ENCODE measurements at places on chromosomes 4 and X. TPM values are rescaled to one million over a fixed set of nuclear protein-coding genes. Genes with fewer than 3 reads are reported as not detected.

The MAGEC2 gene
- total RNA-seq = not detected

The IL3RA gene
- total RNA-seq = 0.23 TPM

The IL2 gene
- not detected for total RNA-seq

The GAGE12H gene
- total RNA-seq = not detected

The FREM3 gene
- not detected for total RNA-seq

The IL21 gene
- not detected for total RNA-seq

The GAGE13 gene
- total RNA-seq = not detected

The BEX1 gene
- total RNA-seq = 6.0 TPM

The FGD1 gene
- total RNA-seq = 21.4 TPM

GRCh38 chr4:17511509-17511949 lies 361 bp downstream of the QDPR start:
- peak overlapping the region; percentile 97 for H3K27ac ChIP-seq
- DNase-seq = no peak
- peaks cover 12% of the 10 kb centered on the region for H3K27me3 ChIP-seq
- H3K4me1 ChIP-seq = peaks cover 18% of the 10 kb centered on the region

DNA sequence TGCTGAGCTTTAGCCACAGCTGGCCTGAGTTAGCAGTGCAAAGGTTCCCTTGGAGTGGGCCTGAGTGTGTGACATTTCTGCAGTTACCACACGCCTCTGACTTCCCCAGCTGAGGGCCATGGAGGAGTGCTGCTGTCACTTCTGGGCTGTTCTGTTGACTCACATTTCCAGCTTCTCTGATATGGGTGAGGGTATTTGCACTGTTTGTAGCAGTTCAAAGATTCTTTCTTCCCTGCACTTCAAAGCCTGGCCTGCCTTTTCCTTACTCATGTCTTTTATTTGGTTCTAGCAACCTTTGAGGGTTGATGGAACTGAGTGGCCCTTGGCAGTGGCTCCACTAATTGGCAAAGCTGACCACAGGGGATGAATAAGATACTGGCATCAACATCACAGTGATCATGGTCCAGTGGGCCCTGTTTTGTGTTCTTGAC lies 26.4 kb upstream of the SCML1 start:
- H3K27ac ChIP-seq = no peak overlapping the region
- no peaks in the 10 kb centered on the region for H3K27me3 ChIP-seq
- peaks cover 4% of the 10 kb centered on the region for H3K4me1 ChIP-seq
- H3K36me3 ChIP-seq = peaks cover 6% of the 10 kb centered on the region
- H3K4me3 ChIP-seq = no peak overlapping the region

- no peak overlapping the region for H3K27ac ChIP-seq
- no peak for DNase-seq
- H3K27me3 ChIP-seq = no peaks in the 10 kb centered on the region
- H3K4me3 ChIP-seq = no peak overlapping the region
- no peaks in the 10 kb centered on the region for H3K4me1 ChIP-seq
Observed at GRCh38 chrX:42708222-42708621, 69.7 kb downstream of the PPP1R2C start.

GRCh38 chrX:43540318-43540717 lies 115.8 kb upstream of the MAOA start:
- H3K27ac ChIP-seq = no peak overlapping the region
- no peak overlapping the region for H3K4me3 ChIP-seq
- no peaks in the 10 kb centered on the region for H3K27me3 ChIP-seq

DNA sequence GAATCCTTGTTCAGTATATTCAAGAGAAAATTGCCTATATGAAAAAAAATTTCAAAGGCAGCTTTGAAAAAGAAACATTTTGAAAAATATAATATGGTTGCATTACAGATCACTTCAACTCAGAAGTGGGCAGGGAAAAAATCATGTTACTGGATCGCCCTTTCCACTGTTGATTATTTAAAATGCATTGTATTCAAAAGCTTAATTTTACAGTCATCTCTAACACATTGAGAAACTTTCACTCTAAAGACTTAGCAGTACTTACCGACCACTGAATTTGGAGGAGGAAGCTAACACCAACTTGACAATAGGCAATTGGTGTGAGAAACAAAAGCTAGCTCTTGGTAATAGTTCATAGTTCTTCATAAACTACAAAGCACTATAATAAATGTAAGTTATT lies 101.9 kb downstream of the CEP135 start:
- H3K27me3 ChIP-seq = peaks cover 3% of the 10 kb centered on the region
- H3K4me3 ChIP-seq = no peak overlapping the region
- DNase-seq = no peak
- no peaks in the 10 kb centered on the region for H3K36me3 ChIP-seq

DNA sequence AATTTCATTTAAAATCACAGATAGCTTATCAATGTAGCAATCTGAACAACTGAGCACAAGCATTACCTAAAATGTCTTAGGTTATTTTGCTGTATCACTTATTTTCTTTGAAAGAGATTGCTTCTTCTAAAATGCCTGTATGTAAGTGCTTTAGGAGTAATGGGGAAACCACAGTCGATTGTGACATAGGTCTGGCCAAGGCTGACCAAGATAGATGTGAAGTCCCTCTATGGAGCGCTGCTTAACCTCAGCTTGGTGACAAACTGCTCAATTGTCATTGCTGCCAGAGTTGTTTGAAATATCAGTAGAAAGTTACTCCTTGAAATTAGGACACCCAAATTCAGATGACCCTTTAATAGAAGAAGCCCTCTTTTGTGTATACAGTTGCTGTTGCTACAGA lies 401.9 kb upstream of the NDST4 start:
- DNase-seq = no peak
- no peak overlapping the region for H3K27ac ChIP-seq
- no peaks in the 10 kb centered on the region for H3K4me1 ChIP-seq
- no peaks in the 10 kb centered on the region for H3K27me3 ChIP-seq

DNA sequence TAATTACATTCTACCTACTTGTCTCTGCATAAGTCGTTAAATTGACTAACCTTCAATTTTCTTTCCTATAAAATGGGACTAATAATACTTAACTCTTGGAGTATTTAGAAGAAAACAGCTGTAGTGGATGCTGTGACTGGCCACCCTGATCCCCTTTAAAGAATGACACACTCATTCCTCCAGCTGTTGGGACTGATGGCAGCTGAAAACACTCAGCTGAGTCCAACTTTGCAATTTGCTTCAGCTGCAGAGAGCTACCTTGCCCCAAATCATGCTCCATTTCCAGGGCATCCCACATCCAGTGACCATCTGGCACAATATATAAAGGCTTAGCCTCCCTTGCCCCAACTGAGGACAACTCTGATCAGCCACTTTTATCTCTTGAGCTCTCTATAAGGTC lies 89.1 kb downstream of the MID1IP1 start:
- no peak overlapping the region for H3K4me3 ChIP-seq
- no peak overlapping the region for H3K27ac ChIP-seq
- no peaks in the 10 kb centered on the region for H3K27me3 ChIP-seq
- H3K4me1 ChIP-seq = peaks cover 21% of the 10 kb centered on the region
- no peak for DNase-seq
- no peaks in the 10 kb centered on the region for H3K36me3 ChIP-seq

GRCh38 chrX:40543661-40544328 lies 37.0 kb upstream of the ATP6AP2 start:
- DNase-seq = no peak
- peaks cover 37% of the 10 kb centered on the region for H3K4me1 ChIP-seq
- H3K27me3 ChIP-seq = no peaks in the 10 kb centered on the region
- no peak overlapping the region for H3K27ac ChIP-seq
- no peak overlapping the region for H3K4me3 ChIP-seq

Measured in chondrocyte (in vitro differentiated cells).